ENCODE measurements at places on chromosomes 7 and 10. TPM values are rescaled to one million over a fixed set of nuclear protein-coding genes. Genes with fewer than 3 reads are reported as not detected.

DNA sequence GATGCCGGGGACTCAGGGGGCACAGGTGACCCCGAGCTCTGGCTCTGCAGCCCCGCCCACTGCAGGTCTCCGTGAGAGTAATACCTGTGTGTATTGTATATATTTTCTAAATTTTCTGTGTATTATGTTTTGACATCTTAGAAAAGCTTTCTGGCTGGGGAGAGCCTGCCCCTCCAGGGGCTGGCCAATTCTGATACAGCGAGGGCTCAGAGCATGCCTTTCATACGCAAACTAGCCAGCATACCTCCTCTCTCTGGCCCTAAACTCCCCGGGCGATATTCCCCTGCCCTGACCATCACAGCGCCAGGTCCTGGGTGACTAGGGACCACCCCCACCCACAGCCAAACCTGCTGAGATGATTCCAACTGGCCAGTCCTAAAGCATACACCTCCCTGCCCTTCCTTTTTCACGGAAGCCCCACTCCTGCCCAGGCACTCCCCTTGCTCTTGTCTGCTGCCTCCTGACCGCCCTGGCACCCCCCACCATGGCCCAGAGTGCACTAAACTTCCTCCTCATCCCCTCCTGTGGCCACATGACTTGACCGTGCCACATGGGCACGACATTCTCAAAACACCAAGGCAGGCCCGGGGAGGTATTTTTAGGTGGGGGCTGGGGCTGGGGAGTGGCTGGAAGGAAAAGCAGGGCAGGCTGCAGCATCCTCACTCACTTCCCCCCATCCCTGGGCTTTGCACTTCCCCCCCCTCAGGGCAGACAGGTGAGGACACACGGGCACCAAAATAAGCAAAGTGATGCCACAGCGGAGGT is 61.5 kb downstream of the INSIG1 start:
- no peaks in the 10 kb centered on the region for H3K36me3 ChIP-seq
- peaks cover 52% of the 10 kb centered on the region for H3K27me3 ChIP-seq
- no peak for DNase-seq

DNA sequence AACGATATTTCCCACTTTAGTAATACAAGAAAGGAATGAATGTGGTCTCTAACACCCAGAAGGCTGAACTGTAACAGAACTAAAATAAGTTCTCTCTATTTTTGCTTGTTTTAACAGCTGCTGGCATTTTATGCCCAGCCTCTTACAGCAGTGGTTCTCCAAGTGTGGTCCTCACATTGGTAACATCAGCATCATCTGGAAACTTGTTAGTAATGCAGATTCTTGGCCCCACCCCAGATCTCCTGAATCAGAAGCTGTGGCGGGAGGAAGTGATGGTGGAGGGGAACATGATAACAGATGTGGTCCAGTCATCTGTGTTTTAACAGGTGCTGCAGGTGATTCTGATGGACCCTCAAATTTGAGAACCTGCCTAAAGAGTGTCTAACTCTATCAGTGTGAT is 170.1 kb downstream of the TMEM26 start:
- DNase-seq: no peak
- peaks cover 8% of the 10 kb centered on the region for H3K4me1 ChIP-seq
- H3K27ac ChIP-seq: no peak overlapping the region
- H3K27me3 ChIP-seq: no peaks in the 10 kb centered on the region

DNA sequence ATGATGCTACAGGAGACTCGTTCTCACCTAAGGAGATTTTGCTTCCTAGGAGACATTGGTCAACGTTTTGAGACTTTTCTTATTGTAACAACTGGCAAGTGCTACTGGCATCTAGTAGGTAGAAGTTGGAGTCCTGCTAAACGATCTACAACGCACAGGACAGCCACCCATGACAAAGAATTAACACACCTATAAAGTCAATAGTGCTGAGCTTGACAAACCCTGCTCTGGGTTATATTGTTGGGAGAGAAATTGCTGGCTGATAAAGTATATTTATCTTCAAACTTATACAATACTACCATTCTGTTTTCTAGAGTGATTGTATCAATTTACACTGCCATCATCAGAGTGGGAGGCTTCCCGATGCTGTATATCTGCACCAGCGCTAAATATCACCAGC is 57.8 kb downstream of the SAMD9 start:
- no peaks in the 10 kb centered on the region for H3K4me1 ChIP-seq
- H3K4me3 ChIP-seq: no peak overlapping the region
- peaks cover 46% of the 10 kb centered on the region for H3K27me3 ChIP-seq
- no peaks in the 10 kb centered on the region for H3K36me3 ChIP-seq
- no peak for DNase-seq
- H3K27ac ChIP-seq: no peak overlapping the region

DNA sequence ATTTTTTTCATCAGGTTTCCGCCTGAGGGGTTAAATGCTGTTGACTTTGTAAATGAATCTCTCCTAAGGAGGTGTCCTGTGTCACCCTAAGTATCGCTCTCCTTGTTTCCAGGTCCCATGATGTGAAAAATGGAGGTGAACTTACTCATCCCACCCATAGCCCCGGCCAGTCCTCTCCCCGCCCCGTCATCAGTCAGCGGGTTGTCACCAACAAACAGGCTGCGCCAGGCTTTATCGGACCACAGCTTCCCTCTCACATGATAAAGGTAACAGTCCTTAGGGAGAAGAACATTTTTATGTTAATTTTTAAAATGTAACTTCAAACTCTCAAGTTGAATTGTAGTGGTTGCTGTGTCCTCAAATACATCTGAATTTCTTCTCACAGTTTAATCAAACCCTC is 116.5 kb downstream of the ANKRD61 start:
- no peak overlapping the region for H3K27ac ChIP-seq
- DNase-seq: no peak
- no peak overlapping the region for H3K4me3 ChIP-seq
- no peaks in the 10 kb centered on the region for H3K4me1 ChIP-seq
- H3K36me3 ChIP-seq: peaks cover 69% of the 10 kb centered on the region
- H3K27me3 ChIP-seq: no peaks in the 10 kb centered on the region

- H3K27me3 ChIP-seq: no peaks in the 10 kb centered on the region
- H3K36me3 ChIP-seq: no peaks in the 10 kb centered on the region
- H3K4me3 ChIP-seq: no peak overlapping the region
Measured at GRCh38 chr7:116399819-116400218, 99.7 kb upstream of the CAV2 start.

GRCh38 chr7:120089968-120090367 is 183.0 kb upstream of the KCND2 start:
- peaks cover 17% of the 10 kb centered on the region for H3K4me1 ChIP-seq
- H3K4me3 ChIP-seq: no peak overlapping the region
- H3K27ac ChIP-seq: no peak overlapping the region
- no peak for DNase-seq
- H3K27me3 ChIP-seq: peaks cover 2% of the 10 kb centered on the region

DNA sequence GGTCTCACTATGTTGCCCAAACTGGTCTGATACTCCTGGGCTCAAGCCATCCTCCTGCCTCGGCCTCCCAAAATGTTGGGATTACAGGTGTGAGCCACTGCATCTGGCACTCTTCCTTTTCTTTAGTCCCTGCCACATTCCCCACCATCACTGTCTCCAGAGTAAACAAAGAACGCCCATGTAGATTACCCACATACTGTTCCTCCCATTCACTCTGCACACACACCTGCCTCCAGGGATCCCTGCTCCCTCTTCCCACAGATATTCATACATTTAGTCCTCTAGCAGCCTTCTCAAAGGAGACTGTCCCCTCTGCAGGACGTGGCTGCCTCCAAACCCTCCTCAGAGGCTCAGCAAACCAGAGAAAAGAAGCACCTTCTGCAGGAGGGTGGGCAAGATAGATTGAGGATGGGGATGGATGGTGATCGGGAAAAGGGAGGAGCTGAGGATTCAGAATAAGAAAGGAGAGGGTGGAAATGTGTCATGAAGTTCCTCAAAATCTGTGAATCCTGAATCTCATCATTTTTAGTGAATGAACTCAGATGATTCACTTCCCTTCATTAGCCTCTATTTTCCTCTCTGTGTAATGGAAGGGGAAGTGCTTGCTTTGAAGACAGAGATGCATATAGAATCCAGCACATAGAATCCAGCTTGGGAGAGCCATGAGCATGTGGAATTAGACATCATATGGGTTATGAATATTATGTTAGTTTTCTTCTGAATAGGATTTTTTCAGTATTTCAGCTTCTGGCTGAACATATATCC is 5.5 kb upstream of the PLAU start:
- H3K36me3 ChIP-seq: no peaks in the 10 kb centered on the region
- peaks cover 62% of the 10 kb centered on the region for H3K4me1 ChIP-seq
- H3K27ac ChIP-seq: peak overlapping the region; percentile 94
- DNase-seq: no peak
- no peak overlapping the region for H3K4me3 ChIP-seq

GRCh38 chr7:157389951-157390730 is 53.3 kb downstream of the DNAJB6 start:
- H3K27ac ChIP-seq: peak overlapping the region; percentile 55
- H3K4me3 ChIP-seq: no peak overlapping the region
- DNase-seq: no peak
- H3K36me3 ChIP-seq: peaks cover 27% of the 10 kb centered on the region
- no peaks in the 10 kb centered on the region for H3K27me3 ChIP-seq

GRCh38 chr7:87199241-87199640 is 20.3 kb downstream of the TMEM243 start:
- H3K27me3 ChIP-seq: no peaks in the 10 kb centered on the region
- H3K36me3 ChIP-seq: peaks cover 56% of the 10 kb centered on the region
- DNase-seq: no peak
- H3K4me3 ChIP-seq: no peak overlapping the region
- no peaks in the 10 kb centered on the region for H3K4me1 ChIP-seq

DNA sequence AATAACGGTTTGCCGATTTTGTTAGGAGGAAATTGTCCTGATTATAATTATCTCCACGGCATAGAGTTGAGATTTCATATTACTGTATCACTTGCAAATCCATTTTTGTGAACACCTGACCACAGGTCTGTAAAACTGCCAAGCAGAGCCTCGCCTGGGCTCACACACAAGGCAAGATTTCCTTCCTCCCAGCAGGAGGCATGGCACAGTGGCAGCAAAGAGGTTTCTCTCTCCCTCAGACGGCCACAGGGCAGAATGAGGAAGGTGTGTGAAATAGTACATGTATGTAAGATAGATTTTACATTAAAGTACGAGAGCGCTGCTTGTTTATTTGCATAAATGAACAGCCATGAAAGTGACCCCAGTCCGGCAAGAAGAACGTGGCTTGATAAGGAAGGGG is 130.1 kb downstream of the CELF2 start:
- H3K4me3 ChIP-seq: no peak overlapping the region
- peaks cover 26% of the 10 kb centered on the region for H3K4me1 ChIP-seq
- no peak for DNase-seq
- no peak overlapping the region for H3K27ac ChIP-seq

The MYL10 gene
- 0.52 TPM for total RNA-seq

The KLF14 gene
- not detected for total RNA-seq

The SYT15B gene
- total RNA-seq: 10.5 TPM

The ASAH2 gene
- 1.1 TPM for total RNA-seq

The CHST3 gene
- total RNA-seq: 40.9 TPM

Measured in osteocyte (in vitro differentiated cells).